ENCODE measurements at places on chromosomes 2 and 18.

- DNase-seq: no peak
Measured at GRCh38 chr2:60476206-60476954, 77.1 kb downstream of the BCL11A start.

GRCh38 chr2:113060396-113060795 lies 1.4 kb downstream of the IL36RN start:
- no peak for DNase-seq

- no peak for DNase-seq
Measured at GRCh38 chr2:15348636-15349035, 212.5 kb downstream of the NBAS start.

DNA sequence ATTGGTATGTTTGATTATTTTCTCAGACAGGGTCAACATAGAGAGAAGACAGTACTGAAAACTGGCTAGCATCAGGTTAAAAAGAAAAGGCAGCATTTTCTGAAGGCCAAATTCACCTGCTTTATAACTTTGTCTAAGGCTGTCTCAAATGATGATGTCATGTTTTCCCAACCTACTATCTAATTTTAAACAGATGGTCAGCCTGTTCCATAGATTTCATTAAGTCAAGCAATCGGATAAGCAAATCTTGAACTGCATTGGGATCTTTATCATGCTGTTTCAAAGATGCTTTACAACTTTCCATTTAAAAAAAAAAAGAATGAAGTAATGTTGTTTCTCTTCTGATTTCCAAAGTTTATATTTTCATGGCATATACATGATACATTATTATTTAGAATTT lies 56.3 kb upstream of the SPOPL start:
- DNase-seq: no peak

DNA sequence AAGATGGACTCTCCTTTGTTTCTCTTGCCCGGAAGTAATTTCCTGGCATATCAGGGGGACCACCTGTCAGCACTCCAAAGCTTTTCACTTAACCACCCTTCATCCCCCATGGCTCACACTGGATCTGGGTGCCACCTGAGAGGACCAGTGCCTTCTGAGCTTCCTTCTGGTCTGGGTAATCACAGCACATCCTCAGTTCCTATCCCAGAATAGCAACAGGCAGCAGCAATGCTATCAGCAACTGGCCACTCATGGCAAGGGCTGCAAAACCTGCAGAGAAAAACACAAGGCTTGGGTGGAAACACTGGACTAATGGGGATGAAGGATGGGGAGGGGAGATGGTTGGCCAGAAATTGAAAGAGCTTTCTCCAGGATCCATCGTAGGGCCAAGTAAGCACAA lies 59.9 kb upstream of the STPG4 start:
- no peak for DNase-seq

DNA sequence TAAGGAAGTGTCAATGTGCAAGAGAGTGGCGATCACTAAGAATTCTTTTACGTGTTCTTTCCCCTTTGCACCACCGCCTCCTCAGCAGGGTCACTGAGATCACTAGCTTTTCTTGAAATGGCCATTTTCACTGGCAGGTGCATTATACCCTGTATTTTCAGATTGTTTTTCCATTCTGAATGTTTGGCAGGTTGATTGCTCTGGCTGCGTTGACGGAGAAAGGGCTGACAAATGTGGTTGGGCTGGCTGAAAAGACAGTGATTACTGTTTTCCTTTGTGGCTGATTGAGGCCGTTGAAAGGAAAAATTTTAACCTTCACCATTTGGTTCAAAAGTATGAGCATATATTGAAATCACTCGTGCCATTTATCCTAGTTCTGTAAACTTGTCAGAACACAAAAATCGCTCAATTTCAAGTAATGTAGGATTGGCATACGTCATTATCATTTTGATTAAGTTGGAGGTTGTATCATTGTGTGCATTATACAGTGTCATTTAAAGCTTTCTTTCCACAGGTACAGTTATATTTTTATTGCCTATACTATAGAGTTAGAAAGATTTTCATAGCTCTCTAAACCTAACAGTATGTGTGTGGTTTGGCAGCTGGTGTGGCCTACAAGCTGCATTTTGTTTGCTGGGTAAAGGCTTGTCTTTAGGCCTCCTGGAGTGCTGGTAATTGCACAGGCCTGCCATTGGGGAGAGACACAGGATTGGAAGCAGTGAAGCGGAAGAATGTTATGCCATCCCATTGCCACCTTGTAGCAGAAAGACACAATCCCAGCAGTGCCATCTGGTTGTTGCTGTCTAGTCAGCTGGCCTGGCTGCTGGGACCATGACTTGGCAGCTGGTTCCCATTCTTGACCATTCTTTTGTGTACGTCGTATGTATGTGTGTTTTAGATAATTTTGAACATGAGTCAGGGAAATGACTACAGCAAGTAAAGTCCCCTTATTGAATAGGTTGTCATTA lies 36.7 kb downstream of the DYNC1I2 start:
- peak; percentile 9 for DNase-seq

- DNase-seq: no peak
Measured at GRCh38 chr2:96024336-96025193, 10.2 kb downstream of the GPAT2 start.

- DNase-seq: no peak
Measured at GRCh38 chr18:484749-485464, 15.6 kb downstream of the COLEC12 start.

GRCh38 chr2:8266563-8266962 lies 415.3 kb upstream of the ID2 start:
- no peak for DNase-seq

DNA sequence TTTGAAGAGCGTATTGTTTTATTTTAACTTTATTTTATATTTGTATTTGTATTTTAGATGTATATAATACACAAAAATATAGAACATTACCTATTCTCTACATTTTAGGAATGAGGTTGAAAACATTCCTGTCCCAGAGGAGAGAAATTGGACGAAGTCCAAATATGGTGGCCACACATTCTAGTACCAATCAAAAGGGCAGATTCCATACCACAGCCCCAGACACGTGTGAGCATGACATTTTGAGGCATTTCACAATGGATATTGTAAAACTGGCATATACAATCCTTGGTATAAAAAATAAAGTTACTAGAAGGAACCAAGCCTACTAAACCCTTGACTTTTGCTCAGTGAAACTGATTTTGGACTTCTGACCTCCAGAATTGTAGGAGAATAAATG lies 50.6 kb downstream of the C2orf76 start:
- DNase-seq: no peak

GRCh38 chr2:72316774-72317173 lies 169.1 kb upstream of the CYP26B1 start:
- DNase-seq: no peak

All from occipital lobe (tissue), 3 donors.